ENCODE measurements at places on chromosomes 5 and 9.
A peak's percentile ranks its signal among the peaks of the same experiment; 100 is the strongest.

DNA sequence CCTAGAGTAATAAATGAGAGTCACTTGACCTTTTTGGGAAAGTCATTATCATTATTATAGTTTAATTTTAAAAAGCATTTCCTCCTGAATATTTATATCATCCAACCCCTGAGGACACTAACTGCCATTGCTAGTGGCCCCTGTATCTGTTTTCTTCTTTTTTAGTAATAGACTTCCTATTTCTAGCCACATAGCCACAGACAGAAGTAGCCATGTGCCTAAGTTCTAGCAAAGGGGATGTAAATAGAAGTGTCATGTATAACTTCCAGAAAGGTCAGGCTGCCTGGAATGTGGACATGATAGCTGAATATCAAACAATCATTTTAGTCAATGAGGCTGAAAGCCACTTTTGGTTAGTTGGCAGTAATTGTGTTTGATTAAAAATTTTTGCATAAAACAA, 37.5 kb upstream of the IQGAP2 start:
- no peak for DNase-seq

DNA sequence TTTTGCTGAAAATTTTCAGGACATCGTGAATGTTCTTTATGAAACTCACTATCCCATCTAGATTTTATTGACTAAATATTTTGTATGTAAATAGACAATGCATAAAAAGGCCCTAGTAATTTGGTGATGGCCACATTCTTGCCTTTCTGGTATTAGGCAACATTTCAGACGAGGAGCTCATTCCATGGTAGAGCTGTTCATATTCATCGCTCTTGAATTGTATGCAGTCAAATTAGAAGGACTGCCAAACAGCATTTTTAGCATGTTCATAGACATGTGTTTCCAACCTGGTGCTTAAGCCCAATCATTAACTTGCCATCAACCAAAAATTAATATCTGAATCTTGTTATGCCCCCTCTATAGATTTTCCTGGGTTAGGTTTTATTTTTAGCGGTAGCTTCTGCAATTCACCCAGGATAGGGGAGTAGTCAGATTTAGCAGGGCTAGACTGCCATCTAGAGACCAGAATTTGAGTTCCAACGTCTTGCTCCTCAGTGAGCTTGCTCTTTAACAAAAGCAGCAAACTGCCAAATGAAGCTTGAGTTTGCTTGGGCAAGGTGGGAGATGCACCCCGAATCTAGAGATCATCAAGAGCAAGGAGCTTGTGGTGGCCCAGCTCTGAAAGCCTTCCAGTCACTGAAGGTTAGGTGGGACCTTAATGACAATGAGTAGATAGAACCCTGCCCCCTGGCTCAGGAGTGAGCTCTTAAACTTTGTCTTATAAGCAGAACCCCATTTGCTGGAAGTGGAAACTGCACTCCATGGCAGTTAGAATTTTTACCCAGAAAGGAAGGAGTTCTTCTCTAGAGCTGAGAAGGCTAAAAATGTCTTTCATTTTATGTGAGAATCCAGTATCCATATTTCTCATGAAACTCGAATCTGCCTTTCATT, 456.2 kb downstream of the RASEF start:
- peak; percentile 6 for DNase-seq

DNA sequence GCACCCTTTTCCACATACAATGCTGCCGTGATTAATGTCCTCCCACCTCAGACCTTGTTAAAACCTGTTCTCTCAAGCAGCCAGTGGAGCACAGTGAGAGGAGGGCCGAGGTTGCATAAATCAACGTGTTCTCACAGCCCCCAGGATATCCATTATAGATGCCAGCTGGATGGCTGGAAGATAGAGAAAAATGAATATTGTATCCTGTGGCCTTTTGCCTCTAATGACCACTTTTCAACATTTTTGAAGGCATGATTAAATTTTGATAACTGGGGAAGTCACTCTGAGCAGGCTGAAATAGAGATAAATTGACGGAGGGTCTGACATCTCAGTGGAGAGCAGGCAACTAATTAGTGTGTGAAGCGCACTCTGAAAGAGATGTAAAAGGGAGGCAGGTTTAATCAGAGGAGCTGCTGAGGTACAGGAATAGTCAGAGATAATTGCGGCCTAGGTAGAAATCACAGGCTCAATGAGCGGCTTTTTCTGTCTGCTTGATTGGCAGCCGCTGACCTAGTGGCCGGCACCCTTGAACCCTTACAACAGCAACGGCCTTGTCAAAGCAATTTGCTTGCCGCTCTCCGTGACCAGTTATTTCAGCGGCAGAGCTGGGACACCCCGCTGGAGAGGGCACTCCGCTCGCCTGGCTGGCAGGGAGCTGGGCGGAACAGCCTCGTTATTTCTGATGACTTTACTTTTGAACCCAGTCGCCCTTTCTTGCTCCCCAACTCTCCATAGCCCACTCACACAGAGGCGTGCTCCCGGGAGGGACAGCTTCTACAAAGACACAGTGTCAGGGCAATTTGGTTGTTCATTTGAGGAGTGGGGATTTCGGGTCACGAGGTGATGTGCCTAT, 560.7 kb downstream of the PSAT1 start:
- DNase-seq, result no peak

DNA sequence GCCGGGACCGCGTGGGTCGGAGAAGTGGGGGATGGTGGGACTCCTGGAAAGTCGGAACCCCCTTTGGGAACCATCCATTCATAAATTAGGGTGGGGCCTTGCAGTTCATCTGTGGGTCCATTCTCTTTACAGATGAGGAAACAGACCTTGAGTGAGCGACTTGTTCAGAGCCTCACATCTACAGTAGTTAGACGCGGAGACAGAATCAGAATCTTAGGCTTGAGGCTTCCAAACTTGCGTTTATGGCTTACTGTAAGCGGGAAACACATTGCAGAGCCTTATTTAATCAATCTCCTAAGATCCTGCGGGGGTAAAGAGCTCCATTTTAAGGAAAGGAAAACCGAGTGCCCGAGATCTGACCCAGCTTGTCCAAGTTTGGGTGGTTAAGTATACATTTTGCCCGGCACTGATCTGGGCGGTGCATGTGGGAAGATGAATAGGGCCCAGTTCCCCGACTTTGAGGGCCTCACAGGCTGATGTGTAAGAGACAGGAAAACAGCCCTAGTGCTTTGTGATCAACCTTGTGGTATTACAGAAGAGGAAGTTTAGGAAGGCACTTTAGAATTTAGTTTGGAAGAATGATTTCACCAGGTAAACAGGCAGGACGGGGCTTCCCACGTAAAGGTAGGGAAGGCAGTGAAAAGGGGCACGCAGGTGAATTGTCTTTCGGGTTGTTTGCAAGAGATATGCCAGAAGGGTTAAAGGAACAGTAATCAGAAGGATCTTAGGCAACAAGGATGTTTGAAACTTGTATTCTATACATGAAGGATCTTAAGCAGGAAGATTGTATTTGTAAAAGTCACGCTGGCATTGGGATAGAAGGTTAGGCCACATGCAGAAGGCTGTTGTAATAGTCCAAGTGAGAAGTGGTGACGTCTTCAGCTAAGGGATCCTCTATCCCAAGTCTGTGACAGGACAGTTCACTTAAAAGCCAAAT, 744 bp downstream of the TARS1 start:
- peak; percentile 52 for DNase-seq

- DNase-seq, result no peak
Measured at GRCh38 chr5:10639846-10640368, 76.0 kb downstream of the ANKRD33B start.

DNA sequence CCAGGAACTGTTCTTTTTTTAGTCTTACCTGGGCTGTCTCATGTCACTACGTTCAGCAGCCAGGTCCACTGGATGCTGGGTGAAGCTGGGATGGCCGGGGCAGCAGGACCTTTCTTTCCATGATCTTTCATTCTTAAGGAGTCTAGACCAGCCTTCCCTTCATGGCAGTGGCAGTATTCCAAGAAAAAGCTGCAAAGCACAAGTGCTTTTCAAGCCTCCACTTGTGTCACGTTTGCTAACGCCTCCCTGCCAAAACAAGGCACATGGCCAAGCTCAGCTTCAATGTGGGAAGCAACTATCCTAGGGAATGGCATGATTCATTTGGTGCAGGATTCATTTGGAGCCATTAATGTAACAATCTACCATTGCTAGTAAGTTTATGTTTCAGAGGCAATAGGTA, 94.8 kb downstream of the RCL1 start:
- no peak for DNase-seq

GRCh38 chr5:106368021-106368420, 1302.7 kb downstream of the EFNA5 start:
- DNase-seq, result no peak

- DNase-seq, result no peak
Measured at GRCh38 chr5:150789450-150789849, 10.9 kb downstream of the SMIM3 start.

GRCh38 chr9:128339761-128340690, at the start of gene SLC27A4:
Gene SLC27A4, plus strand, starts transcription at chr9:128340527. Its CDS starts 2,606 bp downstream, at chr9:128343133.
- DNase-seq, result peak; percentile 91

- DNase-seq, result peak; percentile 5
Measured at GRCh38 chr9:78298046-78298765, 1.3 kb downstream of the PSAT1 start.

GRCh38 chr9:85716031-85716877, 25.5 kb downstream of the AGTPBP1 start:
- peak; percentile 28 for DNase-seq

All from activated CD4-positive, alpha-beta T cell treated with anti-CD3 and anti-CD28 coated beads, Interleukin-10, Interleukin-2, amounts not matched to agents 100 ng/mL and 50 ng/mL, durations not matched to agents 16 hours and 8 hours (primary cell).